ENCODE measurements at places on chromosomes 11 and 22.
A peak's percentile ranks its signal among the peaks of the same experiment; 100 is the strongest.

GRCh38 chr11:16935518-16936302, 78.5 kb downstream of the PLEKHA7 start:
- peak; percentile 14 for DNase-seq

DNA sequence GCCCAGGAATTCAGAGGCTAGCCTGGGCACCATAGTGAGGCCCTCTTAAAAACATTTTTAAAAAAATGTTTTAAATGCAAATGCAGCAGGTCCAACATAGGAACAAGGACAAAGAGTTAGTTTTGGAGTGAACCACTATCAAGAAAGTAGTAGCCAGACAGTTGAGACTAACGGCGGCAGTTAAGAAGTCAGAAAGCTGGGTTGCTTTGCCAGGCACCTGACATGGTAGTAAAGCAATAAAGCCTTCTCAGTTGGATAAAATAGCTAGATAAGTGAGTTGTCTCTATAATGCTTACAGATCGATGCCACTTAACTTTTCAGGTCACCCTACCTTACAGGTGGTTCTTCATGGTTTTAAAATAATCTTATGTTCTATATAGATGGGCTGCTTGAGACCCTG, 16.9 kb upstream of the DDX17 start:
- DNase-seq = no peak

DNA sequence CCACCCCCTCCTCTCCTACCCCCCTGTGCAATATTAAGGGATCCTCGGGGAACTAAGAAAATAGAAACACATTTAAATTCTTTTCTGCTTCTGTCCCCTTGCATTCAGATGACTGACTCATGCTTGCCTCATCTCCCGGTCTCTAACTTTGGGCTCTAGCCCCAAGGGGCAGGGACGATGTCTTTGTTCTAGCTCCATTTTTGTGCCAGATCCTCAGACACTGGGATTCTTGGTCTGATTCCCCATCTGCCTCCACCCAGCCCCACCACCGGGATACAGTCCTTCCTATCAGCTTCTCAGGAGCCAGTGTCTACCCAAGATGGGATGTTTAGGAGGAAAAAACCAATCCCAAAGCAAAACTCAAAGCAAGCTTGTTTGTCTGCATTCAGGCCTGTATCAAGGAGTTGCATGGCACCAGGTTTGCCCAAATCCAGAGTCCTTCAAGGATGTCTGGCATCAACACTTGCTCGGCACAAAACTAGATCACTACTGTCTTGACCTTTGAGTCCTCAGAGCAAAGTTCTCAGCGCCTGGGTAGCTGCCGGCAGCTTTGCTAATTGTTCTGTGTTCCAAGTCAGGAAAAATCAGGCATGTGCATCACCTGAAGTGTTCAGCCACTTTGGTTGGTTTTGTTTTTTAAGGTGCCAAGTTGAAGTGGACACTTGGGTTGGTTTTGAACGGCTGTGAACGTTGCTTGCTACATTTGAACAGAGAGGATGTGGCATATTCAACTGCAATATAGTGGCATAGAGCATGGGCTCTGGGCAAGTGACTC, 212.8 kb downstream of the DSCAML1 start:
- no peak for DNase-seq

GRCh38 chr11:128085276-128085675, 502.1 kb downstream of the ETS1 start:
- DNase-seq = no peak

DNA sequence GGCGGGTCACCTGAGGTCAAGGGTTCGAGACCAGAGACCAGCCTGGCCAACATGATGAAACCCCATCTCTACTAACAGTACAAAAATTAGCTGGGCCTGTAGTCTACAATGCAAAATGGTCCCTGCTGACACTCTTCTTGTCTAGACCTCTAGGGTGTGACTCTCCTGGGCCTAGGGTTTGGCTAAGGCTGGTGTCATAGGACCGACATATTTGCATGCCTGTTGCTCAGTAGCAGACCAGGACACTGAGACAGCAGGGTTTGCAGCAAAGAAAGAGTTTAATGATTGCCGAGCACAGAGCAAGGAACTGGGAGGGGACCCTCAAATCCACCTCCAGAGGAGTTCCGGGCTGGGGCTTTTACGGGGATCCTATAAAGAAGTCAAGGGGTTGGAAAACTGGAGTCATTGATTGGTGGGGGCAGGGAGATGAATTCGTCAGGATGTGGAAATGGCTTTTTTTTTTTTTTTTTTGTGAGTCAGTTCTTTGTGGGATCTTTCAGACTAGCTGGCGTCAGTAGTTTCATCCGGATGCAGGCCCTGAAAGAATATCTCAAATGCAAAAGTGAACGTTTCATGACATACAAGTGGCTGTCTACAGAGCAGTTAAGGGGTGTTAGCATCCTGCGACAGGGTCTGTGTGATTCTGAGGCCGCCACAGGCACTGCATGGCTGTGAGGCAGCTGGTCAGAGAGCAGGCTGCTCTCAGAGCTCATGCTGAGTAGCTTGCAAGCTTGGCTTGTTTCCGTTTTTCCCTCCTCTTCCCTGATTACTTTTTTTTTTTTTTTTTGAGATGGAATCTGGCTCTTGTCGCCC, 27.2 kb upstream of the A4GALT start:
- DNase-seq = no peak

GRCh38 chr22:31343235-31344191, 2.6 kb downstream of the PATZ1 start:
- peak; percentile 30 for DNase-seq

GRCh38 chr22:47194476-47195155, 432.2 kb downstream of the TBC1D22A start:
- no peak for DNase-seq

GRCh38 chr22:48633996-48634836, 1193.5 kb downstream of the BRD1 start:
- no peak for DNase-seq

- peak; percentile 61 for DNase-seq
Measured at GRCh38 chr11:123062892-123063825, 1.2 kb upstream of the HSPA8 start.

All from CD4-positive, alpha-beta T cell treated with Interleukin-17A for 4 hours (primary cell).